SW 1271 (cell line): ENCODE measurements at places on chromosomes 3 and 15.

- DNase-seq: no peak
Measured at GRCh38 chr3:36212251-36212650, 168.1 kb upstream of the STAC start.

DNA sequence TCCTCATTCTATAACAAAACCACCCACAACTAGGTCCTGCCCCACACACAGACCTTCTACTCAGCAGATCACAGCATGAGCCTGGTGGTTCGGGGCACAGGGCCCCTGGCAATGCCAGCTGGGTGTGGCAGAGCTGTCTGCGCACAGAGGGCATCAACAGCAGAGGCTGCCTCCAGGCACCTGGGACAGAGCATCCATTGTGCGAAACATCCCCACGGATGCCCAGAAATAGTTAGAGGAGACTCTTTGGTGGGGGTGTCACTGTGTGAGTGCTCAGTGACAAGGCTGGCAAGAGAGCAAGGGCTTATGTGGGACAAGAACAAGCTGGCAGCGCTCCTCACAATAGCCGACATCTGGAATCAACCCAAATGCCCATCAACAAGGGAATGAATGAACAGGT lies 487.4 kb upstream of the PROK2 start:
- no peak for DNase-seq

- no peak for DNase-seq
Measured at GRCh38 chr3:62319570-62320243, 53.6 kb downstream of the FEZF2 start.

- no peak for DNase-seq
Measured at GRCh38 chr3:66656609-66657008, 155.8 kb upstream of the LRIG1 start.

DNA sequence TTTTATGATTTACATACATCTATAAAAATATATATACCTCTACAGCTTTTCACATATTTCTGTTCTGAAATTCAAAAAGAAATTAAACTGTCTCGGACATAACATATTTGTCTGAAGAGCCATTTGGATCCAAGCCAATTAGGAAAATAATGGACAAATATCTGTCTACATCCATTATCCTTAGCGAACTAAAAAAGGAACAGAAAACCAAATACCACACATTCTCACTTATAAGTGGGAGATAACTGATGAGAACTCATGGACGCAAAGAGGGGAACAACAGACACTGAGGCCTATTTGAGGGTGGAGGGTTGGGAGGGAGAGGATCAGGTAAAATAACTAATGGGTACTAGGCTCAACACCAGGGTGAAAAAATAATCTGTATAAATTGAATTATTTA lies 829.4 kb upstream of the ALCAM start:
- DNase-seq: no peak

DNA sequence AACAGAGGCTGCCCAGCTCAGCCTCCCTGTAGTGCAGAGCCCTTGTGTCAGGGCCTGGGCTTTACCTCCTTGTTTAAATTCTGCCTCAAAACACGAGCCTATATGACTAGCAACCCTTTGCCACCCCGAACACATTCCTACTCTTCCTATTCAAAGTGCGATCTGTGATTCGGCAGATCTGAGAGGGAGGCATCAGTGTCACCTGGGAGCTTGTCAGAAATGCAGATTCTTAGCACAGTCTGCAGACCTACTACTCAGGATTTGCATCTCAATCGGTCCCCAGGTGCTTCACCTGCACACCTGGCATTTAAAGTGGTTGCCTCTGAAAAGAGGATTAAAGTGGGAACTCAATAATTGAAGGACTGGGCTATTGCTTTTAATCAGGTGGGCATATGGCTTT lies 273.2 kb upstream of the TOPAZ1 start:
- no peak for DNase-seq

DNA sequence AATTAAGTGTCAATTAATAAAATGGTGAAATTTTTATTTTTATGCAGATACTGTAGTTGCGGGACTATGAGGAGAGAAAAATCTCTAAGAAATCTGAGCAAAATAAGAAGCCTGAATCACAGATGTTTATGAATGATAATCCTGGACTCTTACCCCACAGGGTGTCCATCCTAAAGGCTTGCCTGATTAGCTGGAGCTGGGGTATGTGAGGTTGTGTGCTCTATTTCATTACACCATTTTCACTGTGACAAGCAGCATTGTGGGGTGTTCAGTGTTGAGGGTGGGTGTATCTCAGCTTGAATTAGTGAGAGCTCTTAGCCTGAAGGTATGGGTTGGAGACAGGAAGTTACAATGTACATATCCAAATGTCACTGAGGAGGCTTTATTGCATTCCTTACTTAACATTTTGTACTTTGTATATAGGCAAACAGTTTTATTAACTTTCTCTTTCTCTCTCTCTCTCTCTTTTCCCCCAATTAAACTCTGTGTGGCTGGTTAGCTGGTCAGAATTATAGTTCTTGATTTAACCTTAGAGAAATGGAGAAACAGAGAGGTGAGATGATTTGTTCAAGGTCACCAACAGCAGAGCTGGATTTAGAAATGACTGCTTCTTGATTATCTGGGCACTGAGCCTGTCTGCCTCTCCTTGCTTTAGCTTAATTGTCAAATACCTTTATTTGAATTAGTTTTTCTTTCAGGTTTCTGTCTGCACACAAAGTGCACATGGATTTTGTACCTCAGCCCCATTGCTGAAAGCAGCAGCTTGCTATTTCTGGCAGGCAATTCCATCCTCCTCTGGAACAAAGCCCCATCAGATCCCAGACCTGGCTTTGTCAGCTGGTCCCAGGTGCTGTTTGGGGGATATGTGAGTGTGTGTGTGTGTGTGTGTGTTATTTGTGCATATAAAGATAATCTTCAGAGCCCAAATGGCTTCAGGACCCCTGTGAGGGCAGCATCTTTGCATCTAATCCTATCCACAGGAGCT lies 35.8 kb downstream of the GJD2 start:
- no peak for DNase-seq

GRCh38 chr3:135490219-135490915 lies 475.2 kb upstream of the PPP2R3A start:
- no peak for DNase-seq
